Peyer's patch (tissue), 4 donors: ENCODE measurements at places on chromosomes 12 and 14. TPM values are rescaled to one million over a fixed set of nuclear protein-coding genes. Genes with fewer than 3 reads are reported as not detected.

DNA sequence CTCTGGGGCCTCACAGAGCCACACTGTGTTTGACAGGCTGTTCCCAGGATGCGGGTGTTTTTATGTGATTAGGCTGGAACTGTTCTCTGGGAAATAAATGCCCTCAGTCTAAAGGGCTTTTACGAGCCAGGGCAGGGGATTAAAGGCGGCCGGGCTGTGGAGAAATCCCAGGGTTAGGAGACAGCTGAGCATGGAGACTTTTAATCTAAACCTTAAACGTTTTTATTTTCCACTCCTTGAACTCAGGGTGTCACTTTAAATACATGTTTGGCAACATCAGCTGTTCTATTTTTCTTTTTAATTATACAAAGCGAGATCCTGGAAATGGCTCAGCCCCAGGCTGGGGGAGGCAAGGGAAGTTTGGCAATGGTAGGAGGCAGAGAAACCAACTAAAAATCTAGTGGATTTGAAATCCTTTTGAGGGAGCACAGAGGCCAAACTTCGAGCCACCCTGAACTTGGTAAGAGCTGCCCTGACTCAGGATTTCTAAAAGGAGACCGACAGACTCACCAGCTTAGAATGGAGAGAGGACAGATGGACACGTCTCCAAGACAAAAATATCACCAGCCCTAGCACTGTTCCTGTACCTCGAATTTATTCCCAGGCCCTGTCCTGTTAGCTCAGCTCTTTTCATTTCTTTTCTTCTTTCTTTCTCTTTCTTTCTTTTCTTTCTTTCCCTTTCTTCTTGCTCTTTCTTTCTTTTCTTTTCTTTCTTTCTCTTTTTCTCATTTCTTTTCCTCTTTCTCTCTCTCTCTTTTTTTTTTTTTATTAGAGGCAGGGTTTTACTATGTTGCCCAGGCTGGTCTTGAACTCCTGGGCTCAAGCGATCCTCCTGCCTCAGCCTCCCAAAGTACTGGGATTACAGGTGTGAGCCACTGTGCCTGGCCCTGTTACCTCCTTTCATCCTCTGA, 15.8 kb upstream of the ORAI1 start:
- DNase-seq = no peak

- no peak for DNase-seq
Observed at GRCh38 chr12:13373131-13373530, 176.6 kb downstream of the EMP1 start.

The IQSEC3 gene
- 0.40 TPM for total RNA-seq

The CNIH1 gene
- total RNA-seq = 120 TPM
